Epithelial cell of proximal tubule (primary cell): ENCODE measurements at places on chromosomes 7 and 10. TPM values are rescaled to one million over a fixed set of nuclear protein-coding genes. Genes with fewer than 3 reads are reported as not detected.

The PNLIP gene
- not detected in 2 replicates for total RNA-seq

DNA sequence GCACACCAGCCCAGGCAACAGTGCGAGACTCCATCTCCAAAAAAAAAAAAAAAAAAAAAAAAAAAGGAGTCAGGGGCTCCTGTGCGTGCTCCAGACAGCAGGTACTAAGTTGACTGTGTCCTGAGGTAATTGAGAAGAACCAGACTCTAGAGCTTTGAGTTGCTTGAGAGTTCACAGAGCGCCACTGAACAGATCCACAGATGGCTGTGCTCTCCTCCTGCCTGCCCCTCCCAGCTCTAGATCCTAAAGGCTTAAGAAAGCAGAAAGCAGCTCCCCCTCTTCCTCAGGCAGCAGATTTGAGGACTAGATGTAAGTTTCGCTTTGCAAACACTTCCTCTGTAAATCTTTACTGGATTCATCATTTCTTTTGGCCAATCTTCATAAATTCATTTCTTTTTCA lies 38.7 kb downstream of the SHH start:
- no peak for DNase-seq

DNA sequence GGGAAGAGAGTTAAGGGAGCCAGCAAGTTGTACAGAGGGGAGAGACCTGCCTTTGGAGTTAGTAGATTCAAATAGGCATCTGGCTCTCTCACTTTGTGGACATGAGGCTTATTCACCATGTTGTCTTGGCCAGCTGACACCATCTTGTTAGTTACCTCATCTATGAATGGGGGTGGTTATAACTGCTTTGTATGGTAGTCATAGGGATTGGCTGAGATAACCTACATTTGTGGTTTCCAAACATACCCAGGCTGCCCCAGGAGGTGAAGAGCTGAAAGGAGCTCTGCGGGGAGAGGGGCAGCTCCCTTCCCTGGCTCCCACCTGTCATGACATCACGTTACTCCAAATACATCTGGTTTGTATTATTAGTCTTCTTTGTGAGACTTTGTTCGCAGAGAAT lies 393.3 kb upstream of the AUTS2 start:
- DNase-seq = no peak

The IL6 gene
- total RNA-seq = 22.4 and 40.4 TPM in 2 replicates
